Naive thymus-derived CD4-positive, alpha-beta T cell (primary cell): ENCODE measurements at places on chromosomes 3 and 15.

DNA sequence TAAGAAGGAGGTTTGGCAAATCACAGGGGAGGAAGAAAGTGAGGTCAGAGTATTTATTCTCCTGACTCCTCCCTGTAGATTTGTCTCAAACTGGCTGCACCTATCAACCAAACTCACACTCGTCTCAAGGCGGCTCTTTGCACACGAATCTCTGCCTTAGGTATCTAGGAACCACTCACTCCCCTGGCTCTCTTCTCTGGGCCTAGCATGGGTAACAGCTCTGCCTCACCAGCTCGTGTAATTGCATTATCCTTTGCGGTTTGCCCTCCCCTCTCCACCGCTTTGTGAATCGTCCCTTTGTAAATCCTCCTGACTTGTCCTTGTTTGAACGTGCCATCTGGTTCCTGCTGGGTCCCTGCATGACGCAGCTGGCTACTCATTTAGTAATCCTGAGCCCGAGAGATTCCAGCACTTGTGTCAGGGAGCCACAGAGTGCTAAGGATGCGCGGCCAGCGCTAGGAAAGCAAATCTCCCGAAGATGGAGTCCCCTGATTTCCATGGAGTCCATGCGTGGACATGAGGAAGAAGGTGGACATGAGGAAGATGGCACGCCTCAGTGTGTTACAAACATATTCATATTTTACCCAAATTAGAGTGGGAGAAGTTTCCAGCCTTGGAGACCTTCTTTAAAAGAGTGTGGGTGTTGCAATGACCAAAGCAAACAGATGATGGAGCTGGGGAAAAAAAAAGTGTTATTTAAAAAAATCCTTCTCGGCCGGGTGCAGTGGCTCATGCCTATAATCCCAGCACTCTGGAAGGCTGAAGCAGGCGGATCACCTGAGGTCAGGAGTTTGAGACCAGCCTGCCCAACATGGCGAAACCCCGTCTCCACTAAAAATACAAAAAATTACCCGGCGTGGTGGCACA, 26.7 kb downstream of the NRROS start:
- no peak for DNase-seq

DNA sequence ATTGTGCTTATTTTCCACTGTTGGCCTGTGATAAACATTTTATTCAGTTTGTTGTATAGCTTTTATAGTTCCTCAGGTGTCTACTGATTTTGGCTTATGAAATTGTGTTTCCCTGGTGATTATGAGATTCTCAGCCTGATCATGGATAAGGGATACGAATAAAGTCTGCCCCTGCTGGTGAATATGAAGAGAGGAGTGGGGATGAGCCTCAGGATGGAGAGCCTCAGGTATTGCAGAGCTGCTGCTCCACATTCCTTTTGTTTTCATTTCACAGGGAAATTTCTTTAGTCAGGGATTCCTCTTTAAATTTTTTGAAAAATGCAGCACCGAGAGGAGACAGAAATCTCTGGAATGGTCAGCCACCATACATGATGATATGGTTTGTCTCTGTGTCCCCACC, 14.7 kb upstream of the RAB6B start:
- DNase-seq: no peak

DNA sequence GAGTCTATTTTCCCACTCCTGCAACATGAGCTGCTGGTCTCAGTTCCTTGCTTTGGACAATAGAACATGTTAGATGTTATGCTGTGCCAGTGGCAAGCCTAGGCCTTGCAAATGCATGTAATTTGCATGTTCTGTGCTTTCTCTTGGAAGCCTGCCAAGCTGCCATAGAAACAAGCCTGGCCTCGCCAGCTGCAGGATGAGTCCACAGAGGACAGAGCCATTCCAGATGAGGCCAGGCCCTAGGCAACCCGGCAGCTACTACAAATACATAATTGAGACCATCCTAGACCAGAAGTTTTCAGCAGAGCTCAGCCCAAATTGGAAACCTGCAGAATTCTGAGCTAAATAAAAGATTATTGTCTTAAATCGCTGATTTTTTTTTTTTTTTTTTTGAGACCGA, 39.6 kb downstream of the TRIM69 start:
- DNase-seq: no peak

GRCh38 chr15:88802250-88802990, 816 bp upstream of the ACAN start:
- DNase-seq: no peak

GRCh38 chr15:90030376-90030775, 29.3 kb downstream of the ZNF710 start:
- DNase-seq: no peak

- no peak for DNase-seq
Measured at GRCh38 chr3:128392021-128392420, 74.7 kb downstream of the DNAJB8 start.

- peak; percentile 79 for DNase-seq
Measured at GRCh38 chr15:95446854-95447253, 883.6 kb upstream of the NR2F2 start.

DNA sequence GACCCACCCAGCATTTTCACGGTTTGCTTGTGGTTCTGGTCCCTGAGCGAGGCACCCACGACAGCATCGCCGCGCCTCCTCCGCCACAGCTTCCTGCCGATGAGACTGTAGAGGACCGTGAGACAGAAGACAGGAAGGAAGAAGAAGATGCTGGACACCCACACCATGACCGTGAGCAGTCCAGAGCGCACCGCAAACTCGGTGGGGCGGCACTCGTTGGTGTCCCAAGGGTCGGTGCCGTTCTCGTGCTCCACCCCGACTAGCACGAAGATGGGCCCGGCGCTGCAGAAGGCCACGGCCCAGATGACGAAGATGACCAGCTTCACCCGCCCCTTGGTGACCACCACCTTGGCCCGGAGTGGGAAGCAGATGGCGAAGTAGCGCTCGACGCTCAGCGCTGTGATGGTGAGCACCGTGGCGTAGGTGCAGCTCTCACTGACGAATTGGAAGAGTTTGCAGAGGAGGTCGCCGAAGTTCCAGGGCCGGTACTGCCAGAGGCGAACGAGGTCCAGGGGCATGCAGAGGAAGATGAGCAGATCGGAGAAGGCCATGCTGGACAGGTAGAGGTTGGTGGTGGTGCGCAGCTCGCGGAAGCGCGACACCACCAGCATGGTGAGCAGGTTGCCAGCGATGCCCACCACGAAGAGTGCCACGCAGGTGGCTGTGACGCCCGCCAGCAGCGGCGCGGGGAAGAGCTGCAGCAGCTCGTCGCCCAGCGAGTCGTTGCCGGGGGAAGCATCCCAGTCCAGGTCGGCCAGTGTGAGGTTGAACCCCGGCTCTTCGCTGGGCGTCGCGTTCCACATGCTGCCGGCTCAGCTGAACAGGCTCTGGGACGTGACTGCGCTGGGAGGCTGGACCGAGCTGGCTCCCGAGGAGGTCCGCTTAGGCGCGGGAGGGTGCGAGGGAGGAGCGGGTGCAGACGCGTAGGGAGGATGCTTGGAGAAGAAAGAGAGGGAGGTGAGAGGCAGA, at the start of gene GHSR:
Gene GHSR, minus strand, starts transcription at position 846 of the 969 bp plus-strand sequence. Its CDS starts 43 bp downstream, at position 803.
- no peak for DNase-seq

- no peak for DNase-seq
Measured at GRCh38 chr3:99693636-99694035, 55.2 kb downstream of the COL8A1 start.

DNA sequence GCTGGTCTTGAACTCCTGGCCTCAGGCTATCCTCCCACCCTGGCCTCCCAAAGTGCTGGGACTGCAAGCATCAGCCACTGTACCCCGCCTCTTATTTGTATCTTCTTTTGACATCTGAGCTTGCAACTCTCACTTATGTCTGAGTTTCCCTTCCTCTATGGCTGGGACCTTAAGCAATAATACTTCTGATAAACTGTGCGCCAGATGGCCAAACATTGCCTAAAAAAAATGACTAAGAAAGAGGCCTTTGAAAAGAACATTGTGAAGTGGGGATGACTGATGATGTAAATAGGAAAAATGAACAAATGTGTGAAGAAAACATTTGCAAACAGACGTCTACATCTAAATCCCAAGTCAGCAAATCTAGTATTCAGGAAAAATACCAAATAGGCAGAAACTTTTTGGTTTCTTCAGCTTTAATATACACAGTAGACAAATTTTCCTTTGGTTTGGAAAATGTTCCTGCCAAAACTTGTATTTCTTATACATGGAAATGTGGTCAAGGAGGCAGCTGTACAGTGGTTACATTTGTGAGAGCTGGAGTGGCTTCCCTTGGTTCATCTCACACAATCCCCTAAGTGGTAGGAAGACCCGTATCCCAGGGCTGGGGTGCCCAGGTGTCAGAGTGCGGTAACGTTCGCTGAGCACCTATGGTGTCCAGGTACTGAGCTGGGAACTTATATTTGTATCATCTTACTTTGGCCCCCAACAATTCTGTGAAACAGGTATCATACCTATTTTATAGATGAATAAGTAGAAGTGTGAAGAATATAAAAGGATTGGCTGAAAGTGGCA, 11.6 kb upstream of the TFRC start:
- DNase-seq: no peak

DNA sequence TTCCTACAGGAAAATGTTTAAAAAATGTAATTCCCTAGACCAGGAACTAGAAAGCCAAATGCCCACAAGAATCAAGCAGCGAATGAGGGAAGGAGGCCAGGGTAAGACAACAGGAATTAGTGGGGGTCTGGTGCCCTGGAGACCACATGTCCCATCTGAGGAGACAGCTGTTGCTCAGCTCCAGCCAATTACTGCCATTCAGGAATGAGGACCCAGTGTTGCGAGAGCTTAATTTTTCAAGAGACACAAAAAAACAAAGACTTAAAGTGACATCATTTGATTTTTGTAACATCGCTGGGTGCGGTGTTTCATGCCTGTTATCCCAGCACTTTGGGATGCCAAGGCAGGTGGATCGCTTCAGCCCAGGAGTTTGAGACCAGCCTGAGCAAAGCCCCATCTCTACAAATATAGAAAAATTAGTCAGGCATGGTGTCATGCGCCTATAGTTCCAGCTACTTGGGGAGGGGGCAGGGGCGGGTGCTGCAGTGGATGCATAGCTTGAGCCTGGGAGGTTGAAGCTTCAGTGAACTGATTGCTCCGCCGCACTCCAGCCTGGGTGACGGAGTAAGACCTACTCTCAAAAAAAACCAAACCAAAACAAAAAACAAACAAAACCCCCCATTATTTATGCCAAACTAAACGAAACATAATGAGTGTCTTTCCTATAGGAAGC, 52.8 kb upstream of the LRIG1 start:
- no peak for DNase-seq

DNA sequence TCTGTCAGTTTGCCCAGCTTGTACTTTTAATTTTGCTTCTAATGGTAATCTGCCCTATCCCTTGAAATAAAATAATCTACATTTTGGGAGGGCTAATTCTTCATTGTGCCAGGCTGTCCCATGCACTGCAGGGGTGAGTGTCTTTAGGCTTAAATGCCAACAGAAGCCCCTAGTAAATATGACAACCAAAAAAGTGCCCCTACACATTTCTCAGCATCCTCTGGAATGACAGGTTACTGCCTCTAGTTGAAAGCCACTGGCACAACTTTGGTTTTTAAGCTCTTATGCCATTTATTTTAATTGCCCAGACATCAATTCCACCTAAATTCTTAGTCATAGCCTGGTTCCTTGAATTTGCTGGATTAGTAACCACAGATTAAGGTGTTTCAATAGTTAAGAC, 3.4 kb downstream of the EPM2AIP1 start:
- DNase-seq: no peak

GRCh38 chr3:9815986-9816385, 5.9 kb downstream of the TTLL3 start:
- no peak for DNase-seq

DNA sequence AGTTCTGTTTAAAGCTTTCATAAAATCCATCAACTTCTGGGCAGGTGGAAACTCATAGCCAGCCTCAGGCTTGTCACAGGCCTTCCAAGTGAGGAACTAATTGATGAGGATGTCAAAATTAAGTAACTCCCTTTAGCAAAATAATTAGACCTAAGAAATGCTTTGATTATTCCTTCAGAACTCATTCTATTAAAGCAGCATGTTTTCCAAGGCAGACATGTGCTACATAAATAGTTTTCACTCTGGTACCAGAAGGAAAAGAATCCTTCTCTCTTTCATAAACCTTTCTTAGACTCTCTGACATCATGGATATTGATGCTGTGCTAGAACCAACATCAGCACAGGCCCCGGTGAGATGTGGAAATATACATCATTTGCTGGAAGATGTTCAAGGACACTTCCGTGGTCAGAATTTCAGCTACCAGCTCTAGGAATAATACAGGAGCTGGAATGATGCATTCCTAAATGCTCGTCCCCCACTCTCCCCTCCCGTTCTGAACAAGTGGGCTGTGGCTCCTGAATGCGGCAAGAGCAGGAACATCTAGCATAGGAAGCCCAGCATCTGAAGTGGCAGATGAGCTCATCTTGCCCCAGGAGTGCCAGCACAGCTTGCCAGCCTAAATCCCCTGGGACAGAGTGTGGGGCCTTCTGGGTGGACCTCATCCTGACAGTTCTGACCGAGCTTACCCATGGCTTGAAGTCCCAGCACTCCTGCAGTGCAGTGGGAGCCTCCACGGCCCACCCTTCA, 82.4 kb downstream of the WWTR1 start:
- no peak for DNase-seq

DNA sequence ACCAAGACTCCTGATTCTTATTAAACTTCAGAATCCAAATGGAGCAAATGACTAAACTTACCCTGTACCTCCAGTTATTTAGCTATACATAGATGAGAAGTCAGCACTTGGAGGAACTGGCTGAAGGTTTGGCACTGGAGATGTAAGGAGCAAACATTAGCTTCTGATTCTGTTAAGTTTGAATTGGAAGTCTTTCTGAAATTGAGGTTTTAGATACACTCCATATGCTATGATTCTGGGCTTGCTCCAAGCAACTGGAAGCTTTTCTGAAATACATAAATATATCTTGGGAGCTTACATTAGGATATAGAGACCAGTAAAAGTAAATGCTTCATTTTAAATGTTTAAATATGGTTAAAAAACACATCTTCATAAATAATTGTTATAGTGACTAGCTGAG, 333.7 kb downstream of the EPHA3 start:
- DNase-seq: no peak

DNA sequence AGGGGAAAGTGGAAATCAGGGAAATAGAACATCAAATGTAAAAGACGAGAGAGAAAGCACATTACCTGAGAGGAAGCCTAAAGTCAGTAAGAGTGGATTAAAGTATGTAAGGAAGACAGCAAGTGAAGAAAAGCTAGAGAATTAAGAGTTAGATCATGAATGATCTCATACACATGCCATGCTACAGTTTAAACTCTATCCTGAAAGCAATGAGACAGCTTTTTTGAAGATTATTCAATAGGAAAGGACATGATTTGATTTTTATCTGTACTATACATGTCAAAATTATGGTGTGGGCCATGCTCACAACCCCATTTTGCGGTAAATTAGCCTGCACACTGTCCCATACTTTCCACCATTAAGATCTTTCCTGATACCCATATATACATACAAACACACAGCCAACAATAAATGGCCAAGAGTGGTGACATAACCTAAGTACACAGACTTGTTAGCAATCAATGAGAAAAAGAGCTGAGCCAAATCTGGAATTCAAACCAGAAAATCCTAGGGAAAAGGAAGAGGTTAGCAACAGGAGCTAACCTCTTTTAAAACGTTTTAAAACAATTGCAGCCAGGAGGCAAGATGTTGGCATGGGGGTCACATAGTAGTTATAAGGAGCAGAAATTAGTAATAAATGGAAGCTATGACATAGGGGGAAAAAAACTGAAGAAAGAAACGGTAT, 4.5 kb downstream of the MYO9A start:
- DNase-seq: no peak
